Stimulated activated CD8-positive, alpha-beta memory T cell treated with anti-CD3 and anti-CD28 coated beads, Interleukin-2, amount 100 ng/mL, for 1 hour (primary cell): ENCODE measurements at places on chromosomes 12 and 14.

DNA sequence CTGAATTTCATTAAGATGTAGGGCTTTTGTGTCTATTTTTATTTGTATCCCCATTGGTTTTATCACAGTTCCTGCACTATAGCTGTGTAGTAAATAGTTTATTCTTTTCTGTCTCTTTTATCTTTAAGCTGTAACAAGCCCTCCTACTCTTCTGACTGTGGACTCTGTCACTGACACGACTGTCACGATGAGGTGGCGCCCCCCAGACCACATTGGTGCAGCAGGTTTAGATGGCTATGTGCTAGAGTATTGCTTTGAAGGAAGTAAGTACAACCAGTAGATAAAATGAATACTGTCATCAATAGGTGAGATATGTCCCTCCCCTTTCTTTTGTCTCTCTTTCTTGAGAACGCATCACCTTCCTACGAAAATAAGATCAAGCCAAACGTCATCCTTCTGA, 34.1 kb upstream of the CHPT1 start:
- DNase-seq, result no peak

DNA sequence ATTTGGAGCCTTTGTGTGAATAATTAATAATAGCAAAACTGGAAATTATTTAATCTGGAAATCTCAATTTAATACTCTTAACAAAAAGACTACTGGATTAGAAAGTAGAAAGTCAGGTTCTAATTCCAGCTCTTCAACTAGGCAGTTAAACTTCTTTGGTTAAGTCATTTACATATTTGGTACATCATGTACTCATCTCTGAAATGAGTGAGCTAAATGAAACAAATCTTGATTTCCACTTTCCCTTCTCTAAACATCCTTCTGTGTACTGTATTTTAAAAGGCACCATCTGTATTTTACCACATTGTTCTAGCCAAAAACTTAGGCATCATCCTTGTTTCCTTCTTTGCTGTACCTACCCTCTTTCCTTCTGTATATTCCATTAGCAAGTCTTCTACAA, 26.9 kb downstream of the CRADD start:
- no peak for DNase-seq

GRCh38 chr12:20213723-20214625, 154.4 kb upstream of the PDE3A start:
- no peak for DNase-seq

- no peak for DNase-seq
Measured at GRCh38 chr14:23430723-23431085, 4.8 kb downstream of the MYH7 start.

GRCh38 chr12:116076399-116076798, 201.1 kb downstream of the MED13L start:
- no peak for DNase-seq

- no peak for DNase-seq
Measured at GRCh38 chr12:92769124-92769901, 66.5 kb downstream of the PLEKHG7 start.

GRCh38 chr12:26918321-26919215, 19.2 kb downstream of the INTS13 start:
- no peak for DNase-seq

GRCh38 chr12:125194163-125194773, 129.0 kb downstream of the AACS start:
- DNase-seq, result no peak

GRCh38 chr14:103190741-103191140, 67.5 kb downstream of the TNFAIP2 start:
- DNase-seq, result no peak

DNA sequence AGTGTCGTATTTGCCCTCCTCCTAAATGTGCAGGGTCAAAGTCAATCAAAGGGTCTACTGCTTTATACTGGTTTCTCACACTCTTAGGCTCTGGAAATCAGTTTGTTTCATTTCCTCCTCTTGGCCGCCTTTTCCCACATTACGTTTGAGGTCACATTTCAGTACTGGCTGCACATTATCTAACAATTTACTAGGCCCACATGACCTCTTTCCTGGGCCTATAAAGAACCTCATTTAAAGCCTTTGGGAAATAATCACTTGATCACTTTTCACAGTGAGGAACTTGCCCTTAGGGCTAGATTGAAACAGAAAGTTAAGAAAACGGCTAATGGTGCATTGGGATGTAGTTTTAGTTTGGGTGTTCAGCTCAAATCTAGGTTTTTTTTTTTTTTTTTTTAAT, 497.5 kb downstream of the RERGL start:
- no peak for DNase-seq
